Body of pancreas (tissue), 4 donors: ENCODE measurements at places on chromosomes 6 and 20.

DNA sequence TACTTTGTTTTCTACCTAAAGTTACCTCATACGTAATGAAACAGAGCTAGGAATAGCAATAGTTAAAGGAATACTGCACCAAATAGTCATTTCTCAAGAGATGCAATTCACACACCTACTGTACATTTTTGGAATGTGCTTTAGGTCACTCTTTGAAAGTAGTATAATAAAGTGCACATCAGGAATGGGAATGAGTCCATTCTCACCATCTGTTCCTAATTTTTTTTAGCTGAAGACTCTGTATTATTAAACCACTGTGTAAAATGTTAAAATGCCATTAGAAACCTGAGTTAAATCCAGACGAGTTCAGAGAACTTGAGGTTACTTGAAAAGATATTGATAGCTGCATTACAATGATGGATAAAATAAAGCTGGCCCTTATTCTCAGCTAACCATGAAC is 51.9 kb upstream of the EPHA7 start:
- H3K4me3 ChIP-seq, result no peak overlapping the region
- H3K27me3 ChIP-seq, result no peaks in the 10 kb centered on the region
- no peak for DNase-seq
- H3K36me3 ChIP-seq, result no peaks in the 10 kb centered on the region
- no peak overlapping the region for H3K27ac ChIP-seq

DNA sequence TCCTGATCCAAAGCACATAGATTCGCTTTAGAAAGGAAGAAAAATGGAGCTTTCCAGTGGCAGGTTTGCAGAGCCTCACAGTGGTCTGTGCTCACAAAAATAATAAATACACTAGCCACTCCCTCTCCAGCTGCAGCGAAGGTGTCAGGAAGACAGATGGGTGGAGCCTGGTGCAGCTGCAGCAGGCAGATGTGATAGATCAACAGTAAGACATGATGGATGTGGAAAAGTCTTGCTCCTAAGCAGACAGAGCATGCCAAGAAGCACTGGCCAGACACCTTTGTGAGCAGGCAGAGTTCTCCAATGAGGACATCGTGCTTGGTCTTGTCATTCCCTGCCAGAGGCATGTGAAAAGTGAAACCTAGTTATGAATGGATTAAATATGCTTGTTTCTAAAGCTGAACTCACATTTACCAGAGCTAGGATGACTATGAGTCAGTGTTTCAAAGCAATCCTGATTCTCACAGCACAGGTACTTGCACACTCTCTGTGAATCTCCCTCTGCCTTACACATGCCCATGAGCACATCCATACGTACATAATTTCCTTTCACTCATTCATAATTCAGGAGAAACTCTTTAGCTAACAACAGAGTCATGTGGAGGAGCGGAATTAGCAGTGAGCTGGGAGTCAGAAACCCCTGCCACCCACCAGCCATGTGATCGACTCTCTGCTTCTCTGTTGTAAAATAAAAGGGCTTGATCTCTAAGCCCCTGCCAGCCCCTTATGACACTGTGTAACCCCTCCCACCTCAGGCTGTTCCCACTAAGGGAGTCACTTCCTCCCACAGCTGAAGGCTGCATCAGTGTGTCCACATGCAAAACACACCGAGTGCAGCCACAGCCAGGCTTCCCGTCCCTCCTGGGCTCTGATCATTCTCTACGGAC is 111.2 kb downstream of the SCML4 start:
- H3K27ac ChIP-seq, result no peak overlapping the region
- no peaks in the 10 kb centered on the region for H3K4me1 ChIP-seq
- H3K4me3 ChIP-seq, result no peak overlapping the region
- H3K36me3 ChIP-seq, result no peaks in the 10 kb centered on the region
- DNase-seq, result no peak

GRCh38 chr20:62741701-62742491 is 33.3 kb downstream of the NTSR1 start:
- no peaks in the 10 kb centered on the region for H3K4me1 ChIP-seq
- H3K27me3 ChIP-seq, result no peaks in the 10 kb centered on the region
- H3K36me3 ChIP-seq, result no peaks in the 10 kb centered on the region
- no peak overlapping the region for H3K27ac ChIP-seq
- no peak for DNase-seq

DNA sequence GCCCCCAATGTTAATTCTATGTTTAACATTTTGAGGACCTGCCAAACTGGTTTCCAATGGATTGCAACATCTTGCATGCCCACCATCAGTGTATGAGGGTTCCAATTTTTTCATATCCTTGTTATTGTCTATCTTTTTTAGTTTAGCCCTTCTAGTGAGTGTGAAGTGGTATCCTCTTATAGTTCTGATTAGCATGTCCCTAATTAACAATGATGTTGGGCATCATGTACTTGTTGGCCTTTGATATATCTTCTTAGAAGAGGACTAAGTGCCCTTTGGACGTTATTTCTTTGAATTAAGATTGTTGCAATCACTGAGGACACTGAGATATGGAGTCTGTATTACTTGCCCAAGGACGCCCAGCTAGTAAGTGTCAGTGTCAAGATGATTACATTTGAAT is 22.3 kb downstream of the GCNT2 start:
- no peaks in the 10 kb centered on the region for H3K27me3 ChIP-seq
- DNase-seq, result no peak
- no peaks in the 10 kb centered on the region for H3K4me1 ChIP-seq
- no peak overlapping the region for H3K4me3 ChIP-seq
- no peak overlapping the region for H3K27ac ChIP-seq

GRCh38 chr20:38729767-38730166 is 5.5 kb downstream of the SLC32A1 start:
- H3K27ac ChIP-seq, result no peak overlapping the region
- no peak for DNase-seq
- H3K4me1 ChIP-seq, result peaks cover 16% of the 10 kb centered on the region

GRCh38 chr6:34585512-34586061 is 29.5 kb upstream of the SPDEF start:
- H3K36me3 ChIP-seq, result no peaks in the 10 kb centered on the region
- no peak for DNase-seq
- H3K4me3 ChIP-seq, result no peak overlapping the region
- H3K27ac ChIP-seq, result no peak overlapping the region
- H3K27me3 ChIP-seq, result no peaks in the 10 kb centered on the region

DNA sequence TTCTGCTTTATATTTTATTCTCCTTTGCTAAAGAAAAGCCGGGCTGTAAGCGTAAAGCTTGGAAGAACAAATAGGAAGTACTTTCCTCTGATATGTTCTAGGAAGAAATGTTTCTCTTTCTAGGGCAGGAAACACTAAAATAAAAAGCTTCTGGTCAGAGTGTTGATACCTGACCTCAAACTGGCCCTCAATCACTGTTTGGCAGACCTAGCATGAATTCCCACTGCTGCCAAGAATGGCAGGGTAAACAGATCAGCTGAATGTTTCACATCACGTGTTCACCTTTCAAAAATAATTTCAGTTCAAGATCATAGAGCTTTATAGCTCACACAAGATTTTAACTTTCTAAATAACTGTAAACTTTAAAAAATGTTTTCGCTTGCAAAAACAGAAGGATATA is 2.9 kb downstream of the MPC1 start:
- no peak overlapping the region for H3K4me3 ChIP-seq
- H3K27me3 ChIP-seq, result no peaks in the 10 kb centered on the region
- H3K4me1 ChIP-seq, result peaks cover 34% of the 10 kb centered on the region
- DNase-seq, result peak; percentile 75

GRCh38 chr6:75437421-75437891 is 56.1 kb downstream of the FILIP1 start:
- H3K4me3 ChIP-seq, result no peak overlapping the region
- no peaks in the 10 kb centered on the region for H3K36me3 ChIP-seq
- no peaks in the 10 kb centered on the region for H3K4me1 ChIP-seq
- H3K27me3 ChIP-seq, result no peaks in the 10 kb centered on the region
- DNase-seq, result no peak

- no peaks in the 10 kb centered on the region for H3K27me3 ChIP-seq
- H3K4me3 ChIP-seq, result no peak overlapping the region
- no peak for DNase-seq
- H3K36me3 ChIP-seq, result no peaks in the 10 kb centered on the region
- peaks cover 20% of the 10 kb centered on the region for H3K4me1 ChIP-seq
Measured at GRCh38 chr20:10922941-10923340, 249.1 kb upstream of the JAG1 start.

- H3K4me3 ChIP-seq, result no peak overlapping the region
- DNase-seq, result no peak
- H3K27ac ChIP-seq, result no peak overlapping the region
- no peaks in the 10 kb centered on the region for H3K36me3 ChIP-seq
- H3K4me1 ChIP-seq, result peaks cover 7% of the 10 kb centered on the region
Measured at GRCh38 chr6:111068866-111069234, 18.5 kb upstream of the SLC16A10 start.

- peaks cover 4% of the 10 kb centered on the region for H3K4me1 ChIP-seq
- no peaks in the 10 kb centered on the region for H3K36me3 ChIP-seq
- H3K27me3 ChIP-seq, result no peaks in the 10 kb centered on the region
- no peak overlapping the region for H3K4me3 ChIP-seq
- DNase-seq, result no peak
Measured at GRCh38 chr6:107266563-107266962, 151.2 kb upstream of the BEND3 start.

DNA sequence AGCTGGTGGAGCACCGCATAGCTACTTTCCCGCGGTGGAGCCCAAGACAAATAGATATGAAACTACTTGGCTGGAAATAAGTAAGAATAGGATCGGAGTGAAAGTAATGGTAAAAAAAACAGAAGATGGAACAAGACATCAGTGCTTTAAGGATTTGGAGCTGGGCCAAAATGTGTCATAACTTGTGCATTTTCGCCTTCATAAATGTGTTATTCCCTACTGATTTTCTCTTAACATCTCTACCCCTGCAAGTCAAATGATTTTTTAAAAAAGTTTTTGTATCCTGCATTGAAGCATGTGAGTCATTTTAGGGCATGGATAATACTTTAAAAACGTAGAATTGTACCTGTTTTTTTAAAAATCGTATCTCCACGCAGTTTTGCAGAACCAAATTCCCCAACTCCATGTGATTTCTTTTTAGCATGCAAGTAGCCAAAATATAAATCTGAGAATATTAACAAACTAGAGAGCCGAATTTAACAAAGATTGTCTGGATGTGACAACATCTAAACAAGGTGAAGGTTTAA is 882 bp upstream of the FAM184A start:
- H3K4me1 ChIP-seq, result peaks cover 19% of the 10 kb centered on the region
- no peak overlapping the region for H3K27ac ChIP-seq
- peak overlapping the region; percentile 47 for H3K4me3 ChIP-seq
- no peak for DNase-seq
- H3K36me3 ChIP-seq, result no peaks in the 10 kb centered on the region

GRCh38 chr6:167303675-167304625 is 12.8 kb downstream of the UNC93A start:
- H3K4me1 ChIP-seq, result no peaks in the 10 kb centered on the region
- DNase-seq, result no peak
- H3K4me3 ChIP-seq, result no peak overlapping the region
- no peaks in the 10 kb centered on the region for H3K36me3 ChIP-seq

GRCh38 chr6:144321839-144322591 is 36.9 kb downstream of the UTRN start:
- H3K27me3 ChIP-seq, result no peaks in the 10 kb centered on the region
- no peak overlapping the region for H3K4me3 ChIP-seq
- no peaks in the 10 kb centered on the region for H3K36me3 ChIP-seq
- no peak for DNase-seq
